Suprapubic skin (tissue), 4 donors: ENCODE measurements at places on chromosomes 4 and X. TPM values are rescaled to one million over a fixed set of nuclear protein-coding genes. Genes with fewer than 3 reads are reported as not detected.

CHRDL1 gene
- total RNA-seq: 14.4 TPM

MAMLD1 gene
- total RNA-seq: 2.8 TPM

PABPC1L2A gene
- not detected for total RNA-seq

HPF1 gene
- total RNA-seq: 21.6 TPM

MAGEA12 gene
- not detected for total RNA-seq

DNA sequence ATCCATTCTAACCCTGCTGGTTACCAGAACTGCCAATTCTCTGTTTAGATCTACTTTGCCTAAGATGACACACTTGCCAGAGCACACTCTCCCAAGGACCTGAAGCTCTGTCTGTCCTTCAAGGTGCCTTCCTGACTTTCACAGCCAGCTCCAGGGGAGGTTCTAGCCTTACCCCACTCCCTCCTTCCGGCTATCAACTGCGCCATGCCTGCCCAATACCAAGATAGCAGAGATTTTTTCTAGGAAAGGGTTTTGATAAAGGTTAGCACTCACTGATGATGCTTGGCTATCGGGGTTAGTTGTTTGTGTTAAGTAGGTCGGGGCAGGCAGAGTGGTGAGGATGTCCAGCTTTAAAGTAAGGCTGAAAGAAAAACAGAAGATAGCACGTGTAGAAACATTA is 14.3 kb downstream of the ALPK1 start:
- no peak for DNase-seq

GRCh38 chrX:154603438-154604430 is 15.3 kb downstream of the CTAG1B start:
- no peak for DNase-seq

GRCh38 chr4:15836362-15836761 is 58.2 kb downstream of the CD38 start:
- no peak for DNase-seq

DNA sequence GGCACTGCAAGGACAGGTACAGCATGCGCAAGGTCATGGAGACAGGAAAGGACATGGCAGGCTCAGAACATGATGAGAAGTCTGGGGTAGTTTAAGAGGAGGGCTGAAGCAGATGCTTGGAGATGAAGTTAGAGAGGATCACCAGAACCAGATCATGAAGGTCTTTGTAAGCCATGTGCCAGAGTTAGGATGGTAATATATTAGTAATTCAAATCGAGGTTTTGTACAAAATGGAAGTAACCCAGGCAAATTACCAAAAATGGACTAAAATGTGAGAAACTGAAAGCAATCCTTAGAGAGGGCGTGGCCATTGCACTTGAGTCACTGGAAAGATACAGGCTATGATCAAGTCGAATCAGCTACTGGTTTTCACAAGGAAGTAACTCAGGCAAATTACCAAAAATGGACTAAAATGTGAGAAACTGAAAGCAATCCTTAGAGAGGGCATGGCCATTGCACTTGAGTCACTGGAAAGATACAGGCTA is 13.5 kb downstream of the RXFP1 start:
- DNase-seq: no peak

GRCh38 chrX:85622635-85623034 is 243.2 kb upstream of the POF1B start:
- no peak for DNase-seq

GRCh38 chr4:13706716-13707115 is 79.2 kb upstream of the BOD1L1 start:
- no peak for DNase-seq

DNA sequence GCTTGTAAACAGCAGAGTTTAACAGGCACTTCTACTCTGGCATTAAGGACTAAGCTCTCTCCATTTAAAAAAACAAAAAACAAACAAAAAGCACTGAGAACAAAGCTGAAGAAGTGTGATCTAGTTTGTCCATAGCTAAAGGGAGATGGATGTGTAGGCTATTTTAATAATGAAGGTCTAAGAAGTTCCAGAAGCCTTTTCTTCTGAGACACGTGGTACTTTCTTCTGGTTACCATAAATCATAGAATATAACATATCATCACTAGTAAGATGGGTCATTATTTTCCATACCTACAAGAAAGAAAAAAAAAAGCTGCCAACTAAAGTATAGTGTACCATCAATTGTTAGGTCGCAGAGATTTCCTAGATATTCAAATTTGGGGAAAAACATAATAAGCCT is 722 bp upstream of the NBDY start:
- DNase-seq: no peak

GRCh38 chr4:85414972-85415371 is 60.0 kb upstream of the ARHGAP24 start:
- no peak for DNase-seq

DNA sequence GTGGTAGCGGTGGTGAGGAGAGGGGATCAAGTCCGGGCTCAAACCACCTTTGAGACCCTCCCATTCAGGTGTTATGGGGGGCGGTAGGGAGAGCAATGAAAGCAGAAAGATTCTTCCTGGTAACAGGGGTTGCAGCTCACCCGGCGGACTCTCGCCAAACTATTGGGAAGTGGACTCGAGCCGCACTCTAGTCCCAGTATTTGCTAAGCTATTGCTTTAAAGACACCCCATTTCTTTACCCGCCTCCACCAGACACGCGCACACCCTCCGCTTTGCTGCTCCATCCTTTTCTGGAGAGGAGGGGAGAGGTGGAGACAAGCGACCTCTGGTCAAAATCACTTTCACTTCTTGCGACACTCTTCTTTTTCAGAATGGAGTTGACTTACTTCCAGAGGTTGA is 625 bp upstream of the GABRA4 start:
- DNase-seq: no peak

DNA sequence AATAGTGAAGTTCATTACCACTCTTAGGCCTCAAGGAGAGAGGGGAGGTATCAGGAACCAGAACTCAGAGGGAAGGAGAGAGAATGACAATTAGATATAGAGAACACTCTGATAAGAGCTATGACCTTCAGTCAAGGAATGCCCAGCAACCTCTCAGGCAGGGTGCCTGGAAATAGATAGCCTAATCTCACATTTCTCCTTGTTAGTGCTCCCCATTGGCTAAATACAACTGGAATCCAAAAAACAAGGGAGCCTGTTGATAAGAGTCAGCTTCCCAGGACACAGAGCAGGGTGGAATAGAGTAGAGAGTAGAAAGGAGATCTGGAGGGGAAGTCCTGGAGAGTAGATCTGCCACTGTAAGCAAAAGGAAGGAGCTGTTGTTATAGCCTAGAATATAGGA is 62.1 kb downstream of the DCX start:
- DNase-seq: no peak

DNA sequence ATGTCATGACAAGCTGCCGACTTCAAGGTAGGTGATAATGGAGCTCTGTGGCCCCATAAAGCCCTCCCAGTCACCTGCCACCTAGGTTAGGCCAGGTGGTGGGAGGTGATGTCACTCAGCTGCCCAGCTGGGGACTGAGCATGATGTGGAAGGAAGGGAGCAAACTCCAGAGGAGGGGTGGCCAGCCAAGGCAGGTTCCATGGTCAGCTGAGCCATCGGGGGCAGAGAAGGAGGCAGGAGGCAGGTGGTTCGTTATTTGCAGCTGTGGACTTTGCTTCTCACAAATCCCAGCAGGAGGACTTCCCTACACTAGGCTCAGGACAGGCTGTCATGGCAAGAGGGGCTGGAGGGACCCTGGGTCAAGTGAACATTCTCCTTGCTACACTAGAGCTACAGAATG is 2.1 kb downstream of the CCDC120 start:
- DNase-seq: no peak

DNA sequence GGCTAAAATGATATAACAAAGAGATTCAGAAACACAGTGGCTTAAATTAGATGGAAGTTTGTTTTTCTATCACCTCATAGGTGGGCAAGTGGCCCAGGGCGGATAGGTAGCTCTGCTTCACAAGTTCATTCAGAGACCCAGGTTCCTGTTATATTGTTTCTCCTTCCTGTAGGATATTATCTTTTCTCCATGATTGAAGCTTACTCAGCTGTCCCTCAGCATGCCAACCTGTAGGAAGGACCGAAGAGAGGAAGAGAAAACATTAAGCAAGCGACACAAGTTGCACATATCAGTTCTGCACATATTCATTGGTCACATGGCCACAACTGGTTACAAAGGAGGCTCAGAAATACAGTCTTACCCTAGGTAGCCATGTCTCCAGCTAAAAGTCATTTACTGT is 6.9 kb downstream of the KLHL5 start:
- no peak for DNase-seq

GRCh38 chr4:100797791-100798190 is 280.0 kb upstream of the EMCN start:
- DNase-seq: no peak

- DNase-seq: no peak
These were observed at the start of gene MAB21L2 for GRCh38 chr4:150582146-150582872. Gene MAB21L2, plus strand, starts transcription at chr4:150582151. Its CDS starts 879 bp downstream, at chr4:150583030.

GRCh38 chr4:83128240-83128929 is 13.9 kb upstream of the PLAC8 start:
- no peak for DNase-seq

GRCh38 chr4:45946699-45947098 is 177.2 kb downstream of the GABRG1 start:
- no peak for DNase-seq
